ENCODE measurements at places on chromosomes 16 and 17.

GRCh38 chr16:81514041-81514559 is 69.5 kb downstream of the CMIP start:
- DNase-seq = no peak

DNA sequence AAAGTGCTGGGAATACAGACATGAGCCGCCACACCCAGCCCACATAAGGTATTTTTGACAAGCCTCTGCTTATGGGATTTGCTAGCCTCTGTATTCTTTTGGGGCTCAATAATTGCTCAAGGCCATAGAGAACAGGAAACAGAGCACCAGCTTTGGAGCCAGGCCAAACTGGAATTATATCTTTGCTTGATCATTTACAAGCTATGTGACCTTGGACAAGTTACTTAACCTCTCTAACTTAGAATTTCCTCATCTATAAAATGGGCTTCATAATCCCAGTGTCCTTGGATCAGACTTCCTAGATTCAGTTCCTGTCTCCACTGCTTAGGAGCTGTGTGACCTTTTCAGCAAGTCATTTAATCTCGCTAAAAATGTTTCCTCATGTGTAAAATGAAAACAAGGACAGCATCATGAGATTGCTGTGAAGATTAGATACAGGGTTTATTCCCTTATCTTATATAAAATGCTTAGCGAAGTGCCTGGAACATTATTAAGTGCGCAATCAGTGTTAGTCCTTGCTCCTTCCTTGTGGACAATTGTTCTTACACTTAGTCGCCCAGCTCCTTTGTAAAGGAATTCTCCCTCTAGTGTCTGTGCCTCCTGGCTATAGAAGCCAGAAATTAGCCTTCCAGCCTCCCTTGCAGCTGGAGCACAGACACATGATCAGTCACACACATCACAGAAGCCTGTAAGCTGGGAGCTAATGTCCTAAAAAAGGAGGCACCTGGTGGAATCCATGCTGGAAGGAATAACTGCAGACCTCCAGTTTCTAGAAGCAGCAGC is 16.6 kb downstream of the KRT9 start:
- DNase-seq = no peak

- no peak for DNase-seq
Measured at GRCh38 chr17:31631766-31632165, 227.3 kb downstream of the COPRS start.

GRCh38 chr16:16817196-16817595 is 438.3 kb downstream of the NPIPA7 start:
- DNase-seq = no peak

DNA sequence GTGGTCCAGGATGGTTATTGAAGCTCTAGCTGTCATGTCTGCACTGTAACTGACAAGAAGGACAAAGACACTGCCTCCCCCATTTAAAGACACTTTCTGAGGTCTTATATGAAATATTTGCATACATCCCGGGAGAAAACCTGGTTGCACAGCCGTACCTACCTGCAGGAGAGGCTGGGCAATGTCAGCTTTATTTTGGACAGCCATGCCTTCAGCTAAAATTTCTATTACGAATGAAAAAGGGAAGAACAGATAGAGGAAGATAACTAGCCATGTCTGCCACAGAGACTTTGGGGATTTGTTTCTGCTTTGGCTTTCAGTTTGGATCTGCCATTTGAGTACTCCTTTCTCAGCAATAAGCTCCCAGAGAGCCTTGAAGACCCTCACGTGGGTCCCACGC is 19.0 kb downstream of the SLC7A6 start:
- no peak for DNase-seq

- no peak for DNase-seq
Measured at GRCh38 chr16:82701442-82701955, 74.7 kb downstream of the CDH13 start.

GRCh38 chr16:72195609-72196008 is 23.7 kb upstream of the PMFBP1 start:
- no peak for DNase-seq

- no peak for DNase-seq
Measured at GRCh38 chr16:64225696-64226095, 896.2 kb downstream of the CDH11 start.

- DNase-seq = no peak
Measured at GRCh38 chr16:65406116-65406515, 284.3 kb upstream of the CDH11 start.

DNA sequence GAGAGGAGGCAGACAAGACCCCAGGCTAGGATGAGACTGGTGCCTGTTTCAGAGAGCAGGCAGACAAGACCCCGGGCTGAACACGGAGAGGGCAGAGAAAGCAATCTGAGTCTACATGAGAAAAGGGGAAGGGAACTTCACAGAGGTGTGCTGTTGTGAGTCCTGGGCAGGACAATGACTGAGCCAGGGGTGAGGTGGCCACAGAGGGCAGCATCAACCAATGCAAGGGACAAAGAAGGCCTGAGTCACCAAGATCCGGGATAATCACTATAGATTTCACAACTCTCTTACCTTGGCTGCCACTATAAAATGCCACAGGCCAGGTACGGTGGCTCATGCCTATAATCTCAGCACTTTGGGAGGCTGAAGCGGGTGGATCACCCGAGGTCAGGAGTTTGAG is 89.0 kb downstream of the SLC39A11 start:
- no peak for DNase-seq

- DNase-seq = no peak
Measured at GRCh38 chr17:29138971-29139691, 41.1 kb downstream of the MYO18A start.

DNA sequence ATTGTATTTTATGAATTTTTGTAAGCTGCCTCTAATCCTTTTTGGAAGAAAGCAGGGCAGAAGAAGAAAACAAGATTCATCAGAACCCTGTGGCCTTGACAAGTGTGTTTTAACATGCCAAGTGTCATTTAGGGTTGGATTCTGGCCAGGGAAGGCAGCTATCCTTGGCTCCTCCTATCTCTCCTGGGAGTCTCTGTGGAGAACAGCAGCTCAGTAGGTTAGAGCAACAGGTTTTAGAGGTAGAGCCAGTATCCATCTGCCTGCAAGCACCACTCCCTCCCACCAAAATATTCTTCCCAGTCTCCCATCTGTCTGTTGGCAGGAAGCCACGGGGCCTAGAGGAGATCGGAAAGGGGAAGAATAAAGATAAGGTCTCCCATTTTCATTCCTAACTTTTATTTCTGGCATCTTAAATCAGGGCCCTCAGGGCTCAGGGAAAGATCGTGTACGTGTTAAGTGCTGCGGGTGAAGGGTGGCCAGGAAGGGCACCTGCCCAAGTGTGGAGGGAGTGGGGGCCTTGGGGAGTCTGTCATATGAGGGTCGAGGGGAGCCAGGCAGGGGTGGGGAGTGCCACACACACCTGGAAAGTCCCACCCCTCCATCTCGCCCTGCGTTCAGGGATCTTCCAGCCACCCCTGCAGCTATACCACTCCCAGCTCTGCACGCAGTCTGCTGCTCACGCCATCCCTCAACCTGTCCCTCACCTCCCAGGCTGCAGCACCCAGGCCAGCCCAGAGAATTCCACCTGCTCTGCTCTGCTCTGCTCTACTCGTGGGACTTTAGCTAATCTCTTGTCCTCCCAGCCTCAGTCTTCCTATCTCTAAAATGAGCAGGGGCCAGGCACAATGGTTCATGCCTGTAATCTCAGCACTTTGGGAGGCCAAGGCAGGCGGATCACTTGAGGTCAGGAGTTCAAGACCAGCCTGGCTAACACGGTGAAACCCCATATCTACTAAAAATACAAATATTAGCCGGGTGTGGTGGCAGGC is 17.1 kb upstream of the CPSF4L start:
- DNase-seq = no peak

- no peak for DNase-seq
Measured at GRCh38 chr17:81002409-81003361, 11.0 kb downstream of the CHMP6 start.

- no peak for DNase-seq
Measured at GRCh38 chr16:73054125-73054484, 6.2 kb upstream of the ZFHX3 start.

DNA sequence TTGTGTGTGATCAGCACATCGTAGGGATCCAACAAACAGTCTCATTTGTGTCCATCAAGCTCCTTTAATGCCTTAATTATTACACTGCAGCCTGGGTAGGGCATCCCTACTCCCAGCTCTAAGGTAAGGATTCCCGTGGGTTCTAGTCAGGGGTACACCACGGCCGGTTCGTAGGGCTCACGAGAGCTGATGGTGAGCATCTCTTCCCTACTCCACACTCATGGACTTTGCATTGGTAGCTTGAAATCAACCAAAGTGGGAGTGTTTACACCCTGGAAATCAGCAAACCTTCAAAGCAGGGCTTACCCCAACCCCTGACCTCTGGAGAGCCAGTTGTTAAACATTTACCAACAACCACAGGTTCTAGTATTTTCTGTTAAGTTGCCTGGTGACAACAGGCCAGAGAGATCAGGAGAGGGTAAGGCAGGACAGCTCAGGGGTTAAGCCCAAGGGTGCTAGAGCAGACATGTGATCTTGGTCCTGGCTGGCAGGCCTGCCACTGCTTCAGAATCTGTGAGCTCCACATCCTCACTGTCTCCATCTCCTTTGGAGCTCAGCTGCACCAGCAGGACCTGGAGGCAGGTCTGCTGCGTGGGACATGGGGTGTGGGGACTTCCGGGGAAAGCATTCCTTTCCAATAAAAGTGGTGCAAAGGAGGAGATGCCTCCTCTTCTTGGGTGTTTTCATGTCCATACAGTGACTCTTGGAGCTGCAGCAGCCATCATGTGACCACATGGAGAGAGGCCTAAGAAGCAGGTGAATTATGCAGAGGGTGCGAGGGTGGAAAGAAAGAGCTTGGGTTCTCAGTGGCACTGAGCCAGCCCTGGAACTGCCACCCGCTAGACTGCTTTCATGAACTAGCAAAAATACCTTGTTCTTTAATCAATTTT is 36.1 kb upstream of the ZCCHC14 start:
- no peak for DNase-seq

DNA sequence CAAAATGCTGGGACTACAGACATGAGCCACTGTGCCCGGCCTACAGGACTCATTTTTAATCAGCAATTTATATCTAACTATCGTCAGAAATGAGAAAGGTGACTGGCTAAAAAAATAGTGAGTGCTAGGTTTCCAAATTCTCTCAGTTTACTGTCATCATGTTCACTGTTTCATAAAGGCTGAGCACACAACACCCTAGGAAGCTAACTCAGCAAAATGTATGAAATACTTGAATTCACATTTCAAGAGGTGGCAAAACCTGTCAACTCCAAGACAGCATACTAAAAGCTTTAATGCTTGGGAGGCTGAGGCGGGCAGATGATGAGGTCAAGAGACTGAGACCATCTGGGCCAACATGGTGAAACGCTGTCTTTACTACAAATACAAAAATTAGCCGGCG is 16.7 kb downstream of the WDR45B start:
- no peak for DNase-seq

GRCh38 chr16:52953215-52953614 is 99.5 kb downstream of the CHD9NB start:
- no peak for DNase-seq

- no peak for DNase-seq
Measured at GRCh38 chr16:73151225-73151624, 103.3 kb upstream of the ZFHX3 start.

GRCh38 chr17:10618202-10618635 is 38.9 kb downstream of the MYH3 start:
- DNase-seq = no peak

DNA sequence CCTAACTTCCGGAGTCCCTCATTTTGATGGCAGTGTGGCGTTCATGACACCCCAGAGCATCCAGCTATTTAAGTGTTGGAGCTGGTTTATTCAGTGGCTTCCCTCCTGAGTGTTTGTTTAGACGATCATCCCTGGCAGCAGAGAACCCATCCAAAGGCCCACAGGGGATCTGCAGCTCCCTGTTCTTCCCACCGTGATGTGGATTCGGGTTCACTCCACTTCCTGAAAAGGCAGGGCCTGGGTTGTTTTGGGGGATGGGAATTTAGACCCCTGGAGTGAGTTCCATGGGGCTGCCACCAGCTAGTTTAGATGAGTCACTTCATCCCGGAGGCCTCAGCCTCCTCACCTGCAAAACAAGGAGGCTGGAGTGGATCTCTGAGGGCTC is 2.3 kb downstream of the KSR1 start:
- DNase-seq = no peak

GRCh38 chr16:8905168-8905762 is 23.1 kb downstream of the LITAFD start:
- DNase-seq = no peak

GRCh38 chr17:82938486-82938872 is 98.7 kb upstream of the ZNF750 start:
- DNase-seq = no peak

DNA sequence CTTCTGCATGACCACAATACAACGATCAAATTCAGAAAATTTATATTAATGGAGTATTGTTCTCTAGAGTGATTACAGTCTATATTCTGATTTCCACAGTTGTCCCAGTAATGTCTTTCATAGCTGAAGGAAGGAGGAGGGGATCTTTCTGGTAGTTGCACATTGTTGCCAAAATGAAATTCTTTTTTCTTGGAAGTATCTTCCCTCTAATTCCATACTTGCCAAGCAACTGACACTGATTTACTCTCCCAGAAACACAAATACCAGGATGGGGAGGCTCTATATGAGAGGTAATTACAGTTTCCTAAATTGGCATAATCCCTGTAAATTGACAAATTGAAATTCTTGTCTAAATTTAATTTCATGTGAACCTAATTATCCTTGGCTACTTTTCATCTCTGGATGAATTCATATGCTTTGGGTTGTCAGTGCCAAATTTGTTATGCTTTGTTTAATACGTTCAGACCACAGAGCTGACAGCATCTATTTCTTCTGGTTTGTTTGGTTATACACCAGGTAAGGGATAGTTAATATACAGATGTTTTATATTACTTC is 30.0 kb downstream of the NOL11 start:
- DNase-seq = no peak
